Stimulated activated CD4-positive, alpha-beta T cell treated with anti-CD3 and anti-CD28 coated beads, Interleukin-4, amount 100 ng/mL, for 4 hours (primary cell): ENCODE measurements at places on chromosomes 7 and 10.

- no peak for DNase-seq
Measured at GRCh38 chr10:78626471-78626870, 442.3 kb upstream of the ZMIZ1 start.

DNA sequence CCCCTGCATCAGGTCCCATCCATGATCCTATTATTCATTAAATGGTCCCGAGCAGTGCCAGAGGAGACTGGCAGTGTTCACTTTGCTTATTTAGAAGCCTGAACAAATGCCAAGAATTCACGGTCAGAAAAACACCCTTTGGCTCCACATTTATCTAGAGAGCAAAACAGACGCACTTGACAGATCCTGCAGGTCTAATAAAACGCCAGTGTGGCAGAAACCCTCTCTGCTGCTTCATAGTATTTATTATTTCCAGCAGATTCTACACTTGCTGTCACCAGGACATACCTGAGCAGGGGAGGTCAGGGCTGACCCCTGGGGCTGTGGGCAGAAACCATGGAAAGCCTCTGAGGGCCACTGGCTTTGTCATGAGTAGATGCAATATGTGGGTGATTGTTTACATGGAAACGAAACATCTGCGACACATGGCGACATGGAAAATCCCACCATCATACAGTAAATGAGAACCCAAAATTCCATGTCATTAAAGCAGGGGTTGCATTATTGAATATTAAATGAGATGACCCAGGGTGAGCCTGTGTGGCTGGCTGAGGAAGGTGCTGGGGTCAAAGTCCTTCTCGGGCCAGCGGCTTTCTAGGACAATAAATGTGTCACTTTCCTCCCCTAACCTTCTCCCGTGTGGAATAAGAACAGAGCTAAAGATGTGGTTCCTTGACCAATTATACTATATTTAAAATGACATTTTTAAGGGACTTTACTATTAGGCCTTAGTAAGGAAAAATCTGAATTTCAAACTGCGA lies 205.9 kb upstream of the SVIL start:
- DNase-seq = no peak

GRCh38 chr10:78349165-78349516 lies 315.5 kb downstream of the RPS24 start:
- DNase-seq = no peak

- DNase-seq = no peak
Measured at GRCh38 chr10:96794836-96795733, 37.0 kb upstream of the LCOR start.

DNA sequence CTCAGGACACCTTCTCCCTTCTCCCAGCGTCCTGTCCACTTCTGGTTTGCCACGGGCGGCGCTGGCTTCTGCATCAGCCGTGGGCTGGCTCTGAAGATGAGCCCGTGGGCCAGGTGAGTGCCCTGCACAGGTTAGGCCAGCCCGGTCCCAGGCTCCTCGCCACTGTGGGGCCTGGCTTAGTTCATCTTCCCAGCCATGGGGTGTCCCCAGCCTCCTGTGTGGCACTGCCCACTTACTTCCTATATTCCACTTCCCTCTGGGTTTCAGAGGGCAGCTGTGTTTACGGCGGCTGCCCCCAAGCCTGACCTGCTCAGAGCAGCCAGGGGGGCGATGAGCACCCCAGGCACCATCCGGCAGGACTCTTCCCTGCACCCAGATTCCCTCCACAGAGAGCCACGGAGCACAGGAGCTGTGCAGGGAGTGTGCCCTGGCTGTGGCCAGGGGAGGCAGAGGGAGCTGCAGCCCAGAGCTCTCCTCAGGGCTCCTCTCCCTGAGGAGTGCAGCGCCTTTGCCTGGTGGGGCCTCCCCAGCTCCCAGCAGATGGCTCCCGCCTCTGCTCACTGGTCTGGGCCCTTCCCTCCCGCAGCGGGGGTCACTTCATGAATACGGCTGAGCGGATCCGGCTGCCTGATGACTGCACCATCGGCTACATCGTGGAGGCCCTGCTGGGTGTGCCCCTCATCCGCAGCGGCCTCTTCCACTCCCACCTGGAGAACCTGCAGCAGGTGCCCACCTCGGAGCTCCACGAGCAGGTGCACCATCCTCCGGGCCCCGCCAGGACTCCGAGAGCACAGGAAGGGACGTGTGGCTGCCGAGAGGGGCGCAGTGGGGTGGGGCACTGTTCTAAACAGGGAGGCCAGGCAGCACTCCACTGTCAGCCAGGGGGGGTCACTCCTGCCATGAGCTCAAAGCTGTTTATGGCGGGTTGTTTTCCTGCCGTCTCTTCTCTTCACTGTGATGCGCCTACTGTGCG lies 6.4 kb downstream of the LFNG start:
- no peak for DNase-seq

DNA sequence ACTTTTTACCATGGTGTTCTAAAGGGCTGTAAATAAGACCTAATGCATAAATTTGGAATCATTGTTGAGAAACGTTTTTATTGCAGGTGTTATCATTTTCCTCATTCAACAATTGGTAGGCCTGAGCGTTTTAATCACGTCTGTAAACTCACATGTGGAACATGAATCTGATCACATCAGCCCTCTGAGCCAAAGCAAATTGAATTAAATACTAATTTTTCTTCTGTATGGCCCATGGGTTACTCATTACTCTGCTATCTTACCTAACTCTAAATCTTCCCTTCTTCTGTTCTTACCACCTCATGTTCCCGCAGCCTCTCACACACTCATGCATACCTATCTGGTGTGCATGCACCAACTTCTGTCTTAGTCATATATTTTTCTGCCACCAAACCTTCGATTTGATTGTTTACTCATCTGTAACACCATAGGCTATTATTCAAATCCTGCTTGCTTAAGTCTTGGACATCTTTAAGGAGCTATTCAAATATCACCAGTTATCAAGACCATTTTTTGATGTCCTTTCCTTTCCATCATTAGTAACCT lies 82.3 kb downstream of the NXPH1 start:
- DNase-seq = no peak

DNA sequence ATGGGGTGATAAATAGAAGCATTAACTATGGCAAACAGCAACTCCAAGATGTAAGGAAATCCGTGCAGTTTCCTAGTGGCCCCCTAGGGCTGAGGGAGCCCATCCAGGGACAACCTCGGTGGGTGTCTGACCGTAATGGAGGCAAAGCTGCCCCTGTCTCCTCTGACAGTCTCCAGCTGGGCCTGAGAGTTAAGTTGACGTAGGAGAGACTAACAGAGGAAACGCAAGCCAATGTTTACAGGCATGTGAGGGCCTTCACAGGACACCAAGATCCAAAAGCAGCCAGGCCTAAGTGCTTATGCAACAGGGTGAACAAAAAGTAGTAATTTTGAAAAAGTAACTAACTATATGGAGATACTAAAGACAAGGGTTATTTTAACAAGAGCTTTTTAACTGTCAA lies 330.0 kb upstream of the C7orf33 start:
- no peak for DNase-seq

DNA sequence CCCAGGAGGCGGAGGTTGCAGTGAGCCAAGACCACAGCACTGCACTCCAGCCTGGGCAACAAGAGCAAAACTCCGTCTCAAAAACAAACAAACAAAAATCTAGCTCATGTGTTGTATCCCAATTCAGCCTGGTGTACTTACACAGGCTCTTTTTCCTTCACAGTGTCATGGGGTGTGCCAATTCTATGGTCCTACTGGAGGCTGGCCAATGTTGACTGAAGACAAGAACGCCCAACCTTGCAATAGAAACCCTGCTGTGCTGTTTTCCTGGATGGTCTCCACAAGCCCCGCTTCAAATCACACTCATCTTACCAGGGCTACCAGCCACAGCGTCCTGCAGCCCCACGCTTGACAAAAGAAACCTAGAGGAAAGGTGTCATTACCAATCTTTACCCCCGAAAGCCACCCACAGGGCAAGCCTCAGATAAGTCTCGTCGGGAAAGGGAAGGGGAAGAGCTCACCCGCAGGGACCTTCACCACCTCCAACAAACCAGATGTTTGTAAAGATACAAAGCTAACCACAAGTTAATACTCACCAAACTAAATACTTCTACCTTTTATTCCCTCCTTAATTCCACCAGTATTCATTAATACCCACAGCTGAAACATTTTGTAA lies 64.8 kb downstream of the TNS3 start:
- no peak for DNase-seq
